HCT116 (cell line): ENCODE measurements at places on chromosomes 6 and 20.

- DNase-seq, result no peak
Measured at GRCh38 chr6:152532556-152533422, 104.4 kb downstream of the SYNE1 start.

DNA sequence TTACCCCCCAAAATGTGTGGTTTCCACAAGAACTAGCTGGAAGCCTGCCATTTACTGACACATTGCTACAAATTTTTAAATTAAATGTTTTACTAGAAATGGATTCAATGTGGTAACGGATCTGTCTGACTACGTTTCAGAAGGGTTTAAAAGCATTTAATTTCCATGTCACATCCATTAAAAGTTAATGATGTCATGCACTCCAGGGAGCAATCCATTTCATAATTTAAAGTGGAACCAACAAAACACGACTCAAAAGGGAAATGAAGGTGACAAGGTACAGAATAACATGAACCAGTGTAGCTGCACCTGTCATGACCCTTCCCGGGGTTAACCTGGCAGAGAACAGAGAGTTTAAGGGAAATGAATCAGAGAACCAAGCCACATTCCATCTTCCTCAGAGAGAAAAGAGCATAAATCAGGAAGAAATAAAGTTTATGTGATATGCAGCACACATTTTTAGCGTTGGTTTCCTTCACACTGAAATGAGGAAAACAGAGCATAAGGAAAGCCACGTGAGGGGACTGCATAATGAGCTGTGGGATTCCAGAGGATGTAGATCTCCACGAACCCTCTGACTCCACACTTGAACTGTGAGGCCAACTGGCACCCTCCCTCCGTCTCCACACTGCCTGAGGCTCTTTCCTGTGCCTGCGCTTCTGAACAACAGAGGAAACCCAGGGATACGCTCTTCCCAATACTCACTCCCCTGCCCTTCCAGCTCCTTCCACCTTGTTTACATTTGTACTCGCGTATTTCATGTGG, 170.3 kb upstream of the AHI1 start:
- DNase-seq, result no peak

DNA sequence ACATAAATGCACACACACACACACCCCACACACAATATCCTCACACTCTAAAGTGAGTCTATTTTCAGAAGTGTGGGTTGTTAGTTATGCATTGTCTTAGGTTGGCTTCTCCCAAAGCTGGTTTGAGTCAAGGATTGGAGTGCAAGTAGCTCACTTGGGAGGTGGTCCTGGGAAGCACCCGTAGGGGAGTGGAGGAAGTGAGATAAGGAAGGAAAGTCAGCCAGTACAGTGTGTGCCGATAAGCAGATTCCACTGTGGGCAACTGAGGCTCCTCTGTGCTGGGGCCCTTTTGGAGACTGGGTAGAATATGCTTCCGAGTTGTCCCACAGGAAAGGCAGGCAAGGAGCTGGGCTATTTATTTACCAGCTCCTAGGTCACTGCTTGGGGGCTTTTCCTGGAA, 67.2 kb downstream of the PLCB4 start:
- no peak for DNase-seq

GRCh38 chr6:131065112-131065823, 2.2 kb upstream of the EPB41L2 start:
- no peak for DNase-seq

DNA sequence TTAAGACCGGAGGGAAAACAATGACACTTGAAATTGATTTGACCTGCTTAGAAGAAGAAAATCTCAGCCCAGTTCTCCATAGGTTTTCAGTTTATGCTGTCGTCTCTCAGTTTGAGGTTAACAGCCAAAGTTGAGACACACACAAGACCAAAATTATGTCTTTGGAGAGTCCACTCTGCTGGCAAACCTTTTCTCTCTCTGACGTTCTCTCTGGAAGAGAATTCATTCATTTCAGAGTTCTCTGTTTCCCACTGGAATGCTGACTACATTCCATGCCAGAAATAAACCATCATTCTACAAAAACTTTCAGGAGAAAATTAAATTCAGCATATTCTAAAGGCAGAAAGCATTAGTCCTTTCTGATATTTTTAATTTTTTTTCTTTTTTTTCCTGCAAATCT, 155.2 kb downstream of the TFAP2A start:
- no peak for DNase-seq
